NCI-H187 treated with DMSO at 0.1 percent for 48 hours (cell line): ENCODE measurements at places on chromosomes 3 and 15.

DNA sequence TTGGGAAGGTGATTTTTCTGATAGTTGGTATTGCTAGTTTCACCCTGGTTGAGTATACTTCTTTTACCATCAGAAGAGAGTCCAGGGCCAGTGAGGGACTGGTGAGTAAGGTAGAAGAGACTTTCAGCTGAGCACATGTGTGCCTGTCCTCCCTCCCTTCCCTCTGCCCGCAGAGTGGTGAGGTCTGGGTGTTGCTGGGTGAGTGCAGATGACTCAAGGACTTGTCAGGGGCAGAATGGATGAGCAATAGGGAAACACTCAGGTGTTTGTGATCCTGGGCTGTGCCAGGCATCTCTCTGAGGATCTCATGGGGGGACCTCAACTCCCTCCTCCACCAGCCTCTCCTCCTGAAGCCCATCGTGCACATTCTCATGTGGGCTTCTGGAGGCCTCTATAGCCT is 76.0 kb upstream of the GSK3B start:
- no peak for DNase-seq

- DNase-seq = no peak
These were observed 84.4 kb downstream of the ANKRD28 start for GRCh38 chr3:15713364-15713763.

DNA sequence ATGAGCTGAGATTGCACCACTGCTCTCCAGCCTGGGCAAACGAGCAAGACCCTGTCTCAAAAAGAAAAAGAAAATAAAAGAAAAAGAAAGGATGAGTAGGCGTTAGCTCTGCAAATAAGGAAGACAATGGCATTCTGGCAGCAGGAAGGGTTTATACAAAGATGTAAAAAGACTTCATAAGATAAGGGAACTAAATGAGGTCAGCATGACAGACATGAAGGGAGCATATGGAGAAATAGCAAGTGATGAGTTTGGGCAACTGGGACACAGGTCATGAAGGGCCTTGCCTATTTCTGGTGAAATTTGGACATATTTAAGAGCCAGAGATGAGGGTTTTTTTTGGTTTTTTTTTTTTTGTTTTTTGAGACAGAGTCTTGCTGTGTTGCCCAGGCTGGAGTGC is 24.5 kb downstream of the TMEM266 start:
- no peak for DNase-seq

- no peak for DNase-seq
These were observed 164.6 kb upstream of the HES1 start for GRCh38 chr3:193971261-193971751.

- DNase-seq = no peak
These were observed 7.7 kb downstream of the CCR2 start for GRCh38 chr3:46361408-46362283.

GRCh38 chr3:100966807-100967206 is 26.4 kb downstream of the ABI3BP start:
- DNase-seq = no peak

DNA sequence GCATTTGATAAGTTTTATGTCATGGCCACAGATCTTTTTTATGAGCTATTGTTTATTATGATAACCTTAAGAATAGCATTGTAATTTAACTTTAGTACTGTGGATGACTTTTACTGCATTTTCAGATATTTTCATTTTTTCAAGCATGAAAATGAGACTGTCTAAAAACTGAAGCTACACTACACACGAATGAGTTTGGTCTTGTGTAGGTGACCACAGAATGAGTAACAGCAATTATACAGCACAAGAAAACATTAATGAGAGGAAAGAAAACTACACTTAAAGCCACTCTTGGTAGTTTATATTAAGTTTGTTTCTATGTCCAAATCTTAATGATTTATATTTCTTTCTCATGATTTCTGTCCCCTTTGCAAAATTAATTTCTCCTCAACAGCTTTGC is 809.2 kb downstream of the NAALADL2 start:
- DNase-seq = no peak

DNA sequence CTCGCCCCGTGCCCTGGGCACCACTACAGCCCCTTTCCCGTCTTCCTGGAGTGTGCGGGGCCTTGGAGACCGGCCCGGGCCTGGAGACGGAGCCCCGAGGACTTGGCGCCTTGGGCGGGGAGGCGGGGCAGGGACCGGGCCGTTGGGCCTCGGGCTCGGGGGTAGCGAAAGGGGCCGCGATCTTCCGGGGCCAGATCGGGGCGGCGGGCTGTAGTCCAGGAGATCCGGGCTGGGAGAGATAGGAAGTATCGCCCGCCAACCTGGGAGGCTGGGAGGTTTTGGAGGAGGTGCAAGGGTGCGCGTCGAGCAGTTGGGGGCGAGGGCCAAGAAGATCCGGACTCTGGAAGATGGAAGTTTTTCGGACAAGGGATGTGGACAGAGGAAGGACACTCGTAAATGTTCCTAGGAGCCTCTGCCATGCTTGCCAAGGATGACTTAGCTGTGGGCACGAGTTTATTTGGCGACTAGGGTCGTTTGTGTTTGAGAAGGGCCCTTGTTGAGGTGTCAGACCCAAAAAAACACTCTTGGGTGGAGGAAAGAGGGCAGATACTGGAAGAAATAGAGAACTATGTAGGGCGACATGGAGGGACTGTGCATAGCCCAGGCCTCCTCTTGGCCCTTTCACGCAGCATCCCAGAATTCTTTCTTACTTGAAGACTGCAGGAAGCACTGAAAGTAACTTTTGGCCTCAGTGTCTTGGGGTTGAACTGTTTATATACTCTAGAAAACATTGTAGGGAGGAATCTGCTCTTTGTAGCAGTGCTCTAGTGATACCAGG is 712 bp downstream of the RTF1 start:
- no peak for DNase-seq

GRCh38 chr3:45499529-45499928 is 95.0 kb upstream of the LIMD1 start:
- DNase-seq = no peak

GRCh38 chr3:26118165-26118564 is 328.3 kb downstream of the OXSM start:
- DNase-seq = no peak

GRCh38 chr3:10116138-10116460 is 624 bp downstream of the BRK1 start:
- DNase-seq = no peak
